Stimulated activated CD8-positive, alpha-beta memory T cell treated with anti-CD3 and anti-CD28 coated beads, Interleukin-2, amount 100 ng/mL, for 48 hours (primary cell): ENCODE measurements at places on chromosomes 7 and 10.

- DNase-seq, result no peak
These were observed 13.3 kb downstream of the SCRN1 start for GRCh38 chr7:29976266-29976665.

GRCh38 chr7:82672078-82672477 lies 228.5 kb upstream of the CACNA2D1 start:
- no peak for DNase-seq

DNA sequence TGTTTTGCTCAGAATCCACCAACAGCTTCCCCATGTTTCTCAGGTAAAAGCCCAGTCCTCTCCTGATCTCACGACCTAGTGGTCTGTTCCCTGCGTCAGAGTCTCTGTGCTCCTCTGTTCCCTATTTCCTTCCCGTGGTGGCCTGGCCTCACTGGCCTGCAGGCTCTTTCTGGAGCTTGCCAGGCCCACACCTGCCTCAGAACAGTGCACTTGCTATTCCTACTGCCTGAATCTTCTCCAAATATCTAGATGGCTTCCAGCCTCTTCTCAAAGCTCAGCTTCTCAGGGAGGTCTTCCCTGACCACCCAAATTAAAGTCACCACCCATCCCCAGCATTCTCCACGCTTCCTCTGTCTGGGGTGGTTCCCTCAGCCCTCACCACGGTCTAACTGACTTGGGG lies 165.3 kb downstream of the USP6NL start:
- no peak for DNase-seq

DNA sequence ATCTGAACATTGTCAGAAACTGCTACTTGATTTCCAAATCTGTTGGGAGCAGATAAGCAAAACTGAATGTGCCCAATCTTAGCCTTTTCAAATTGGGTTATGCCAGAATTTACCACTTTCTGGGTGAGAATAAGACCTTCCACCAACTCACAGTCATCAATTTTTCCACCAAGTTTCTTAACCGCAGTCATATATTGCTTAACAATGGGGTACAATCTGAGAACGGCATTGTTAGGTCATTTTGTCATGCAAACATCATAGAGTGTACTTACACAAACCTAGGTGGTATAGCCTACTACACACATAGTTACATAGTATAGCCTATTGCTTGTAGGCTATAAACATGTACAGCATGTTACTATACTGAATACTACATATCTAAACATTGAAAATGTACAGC lies 16.0 kb downstream of the MRPS33 start:
- DNase-seq, result no peak

GRCh38 chr10:133405844-133406527 lies 12.0 kb downstream of the MTG1 start:
- no peak for DNase-seq

- no peak for DNase-seq
These were observed 43.7 kb downstream of the ELFN1 start for GRCh38 chr7:1713502-1714484.

- DNase-seq, result peak; percentile 25
These were observed at the start of gene ANKRD2 for GRCh38 chr10:97572214-97572989. Gene ANKRD2, plus strand, starts transcription at chr10:97572779. Its CDS starts 10 bp downstream, at chr10:97572789.

GRCh38 chr7:99730238-99730810 lies 4.7 kb downstream of the CYP3A7 start:
- no peak for DNase-seq

GRCh38 chr7:79785556-79785955 lies 332.1 kb upstream of the MAGI2 start:
- no peak for DNase-seq

- no peak for DNase-seq
These were observed 39.3 kb downstream of the UBE3C start for GRCh38 chr7:157177983-157178381.

GRCh38 chr7:40959955-40960354 lies 742.9 kb downstream of the INHBA start:
- DNase-seq, result no peak

DNA sequence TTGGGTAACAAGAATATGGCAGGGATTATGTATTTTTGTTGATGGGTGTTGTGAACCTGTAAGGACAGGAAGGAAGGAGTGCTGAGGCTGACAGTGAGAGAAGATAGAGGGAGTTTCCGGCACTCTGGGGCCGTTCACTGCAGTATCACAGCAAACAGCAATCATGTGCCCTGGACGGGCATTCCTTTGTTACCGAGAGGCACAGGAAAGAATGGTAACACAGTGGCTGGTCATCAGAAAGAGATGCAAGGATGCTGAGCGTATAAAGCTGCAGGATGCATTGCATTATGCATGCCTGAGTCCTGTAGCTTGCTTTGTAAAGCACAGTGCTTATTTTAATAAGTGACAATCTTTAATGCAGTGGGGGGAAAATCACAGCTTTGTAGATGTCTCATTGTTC lies 286.8 kb downstream of the RPS24 start:
- DNase-seq, result no peak

DNA sequence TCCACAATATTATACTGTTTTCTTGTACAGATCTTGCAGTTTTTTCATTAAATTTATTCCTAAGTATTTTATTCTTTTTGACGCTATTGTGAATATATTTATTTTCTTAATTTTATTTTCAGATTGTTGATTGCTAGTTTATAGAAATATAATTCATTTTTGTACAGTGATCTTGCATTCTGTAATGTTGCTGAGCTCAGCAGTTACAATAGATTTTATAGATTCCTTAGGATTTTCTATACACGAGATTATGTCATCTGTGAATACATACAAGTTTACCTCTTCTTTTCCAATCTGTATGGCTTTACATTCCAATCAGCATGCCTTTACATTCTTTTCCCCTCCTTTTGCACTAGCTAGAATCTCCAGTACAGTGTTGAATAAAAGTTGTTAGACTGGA lies 130.0 kb downstream of the C1GALT1 start:
- no peak for DNase-seq

GRCh38 chr10:121596689-121597503 lies 1.3 kb downstream of the FGFR2 start:
- no peak for DNase-seq

DNA sequence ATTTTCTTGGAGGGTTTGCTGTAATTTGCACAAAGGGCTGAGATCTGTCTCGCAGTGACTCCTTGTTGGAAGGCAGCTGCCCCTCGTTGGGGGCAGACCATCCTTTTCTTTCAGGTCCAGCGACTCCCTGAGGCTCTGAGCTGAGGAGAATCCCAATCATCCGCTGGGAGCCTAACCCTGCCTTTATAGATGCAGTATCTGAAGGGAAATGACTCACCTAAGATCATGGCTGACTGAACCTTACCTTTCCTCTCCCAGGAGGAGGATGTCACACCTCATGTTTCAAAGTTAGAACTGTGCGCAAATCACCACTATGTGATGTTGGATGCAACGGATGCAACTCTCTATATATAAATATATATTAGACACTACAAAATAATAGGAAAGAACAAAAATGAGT lies 36.4 kb upstream of the MXI1 start:
- DNase-seq, result no peak

DNA sequence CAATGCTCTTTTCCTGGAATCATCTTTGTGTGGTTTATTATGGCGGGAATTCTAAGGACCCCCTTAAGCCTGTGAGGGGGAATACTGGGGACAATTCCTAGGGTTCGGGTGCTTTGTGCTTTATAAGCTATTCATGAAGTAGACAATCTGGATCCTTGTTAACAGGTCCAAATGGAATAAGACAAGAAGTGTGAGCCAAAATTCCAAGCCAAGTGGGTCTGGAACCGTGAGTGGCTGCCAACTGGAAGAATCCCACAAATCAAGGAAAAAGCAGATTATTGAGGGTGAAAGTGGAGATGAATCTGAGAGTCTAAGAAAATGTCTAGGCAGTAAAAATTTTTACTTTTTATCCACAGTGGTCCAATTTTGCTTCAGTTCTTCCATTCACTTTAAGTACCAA lies 136.8 kb downstream of the MDFIC start:
- no peak for DNase-seq

DNA sequence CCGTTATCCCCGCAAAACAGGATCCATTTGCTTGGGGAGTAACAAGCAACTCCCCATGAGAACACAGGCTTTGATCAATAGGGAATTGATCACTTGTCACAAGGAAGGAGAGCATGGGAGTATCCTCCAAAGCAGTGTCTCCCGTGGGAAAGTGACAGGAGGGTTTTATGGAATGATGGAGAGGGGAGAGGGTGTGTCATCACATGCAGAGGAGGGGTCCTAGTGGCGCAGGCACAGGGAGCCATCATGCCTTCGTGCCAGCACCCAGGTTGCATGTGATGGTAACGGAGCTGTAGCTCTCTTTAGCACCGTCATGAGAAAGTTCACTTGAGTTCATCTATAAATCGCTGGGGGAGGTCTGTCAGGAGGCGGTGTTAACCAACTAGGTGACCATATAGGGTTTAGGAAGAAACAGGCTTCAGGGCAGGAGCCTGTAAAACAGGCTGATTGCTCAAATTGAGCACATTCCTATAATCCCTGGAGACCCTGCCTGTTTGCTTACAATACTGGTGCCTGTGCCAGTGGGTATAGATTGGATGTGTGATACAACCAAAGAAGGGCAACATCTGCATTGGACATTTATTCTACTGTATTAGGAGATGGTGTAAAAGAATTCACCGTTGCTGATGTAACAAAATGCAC lies 428.5 kb downstream of the GALNT17 start:
- no peak for DNase-seq

DNA sequence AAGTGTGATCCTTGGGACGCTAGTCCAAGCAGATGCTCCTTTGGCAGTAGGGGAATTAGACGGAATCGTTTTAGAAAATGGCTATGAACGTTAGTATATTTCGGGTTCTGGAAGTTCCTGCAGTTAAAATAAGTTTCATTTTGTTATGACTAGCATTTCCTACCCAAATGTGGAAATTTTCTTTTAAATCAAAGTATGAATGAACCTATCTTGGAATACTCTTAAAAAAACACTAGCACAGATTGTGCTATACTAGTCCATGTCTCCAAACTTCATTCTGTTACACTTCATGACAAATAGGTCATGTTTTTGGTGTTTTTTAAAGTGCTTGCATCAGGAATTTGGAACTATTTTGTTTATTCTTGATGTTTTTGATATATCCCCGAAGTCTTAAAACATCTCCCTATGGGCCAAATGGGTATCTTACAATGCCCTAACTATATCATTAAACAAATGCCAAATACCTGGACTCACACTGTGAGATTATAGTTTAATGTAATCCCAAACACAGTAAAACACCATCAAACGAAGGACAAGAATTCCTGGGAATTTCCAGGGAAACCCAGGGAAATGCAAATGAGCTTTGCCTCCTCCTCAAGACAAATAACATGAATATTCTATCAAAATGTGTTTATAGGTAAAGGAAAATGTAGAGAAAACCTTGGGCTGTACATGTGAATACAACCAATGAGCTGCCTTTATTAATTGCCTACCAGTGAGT lies 75.9 kb upstream of the PTPRZ1 start:
- DNase-seq, result no peak

GRCh38 chr10:108409306-108409705 lies 1244.8 kb upstream of the SORCS1 start:
- no peak for DNase-seq

GRCh38 chr10:49830016-49830415 lies 67.9 kb upstream of the OGDHL start:
- no peak for DNase-seq

DNA sequence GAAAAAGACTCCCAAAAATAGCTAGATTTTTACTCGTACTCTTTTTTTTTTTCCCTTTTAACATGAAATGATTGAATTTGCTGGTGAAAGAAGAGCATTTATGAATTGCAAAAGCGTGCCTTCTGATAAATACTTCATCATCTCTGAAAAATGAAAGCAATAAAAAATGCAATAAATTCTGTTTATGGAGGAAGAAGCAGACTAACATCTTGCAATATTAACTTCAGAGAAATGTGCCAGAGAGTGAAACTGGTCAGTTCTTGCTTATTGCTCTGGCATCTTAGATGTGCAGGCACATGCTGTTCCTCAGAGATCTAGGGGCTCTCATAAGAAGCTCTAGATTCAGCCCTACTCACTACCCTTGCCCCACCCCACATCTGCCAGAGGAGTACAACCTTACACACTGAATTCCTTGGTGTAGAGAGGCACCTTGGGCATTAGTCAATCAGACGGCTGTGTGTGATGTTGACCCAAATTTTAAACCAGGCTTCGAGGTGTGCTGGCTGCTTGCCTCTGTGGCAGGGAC lies 891.1 kb upstream of the GHITM start:
- no peak for DNase-seq

DNA sequence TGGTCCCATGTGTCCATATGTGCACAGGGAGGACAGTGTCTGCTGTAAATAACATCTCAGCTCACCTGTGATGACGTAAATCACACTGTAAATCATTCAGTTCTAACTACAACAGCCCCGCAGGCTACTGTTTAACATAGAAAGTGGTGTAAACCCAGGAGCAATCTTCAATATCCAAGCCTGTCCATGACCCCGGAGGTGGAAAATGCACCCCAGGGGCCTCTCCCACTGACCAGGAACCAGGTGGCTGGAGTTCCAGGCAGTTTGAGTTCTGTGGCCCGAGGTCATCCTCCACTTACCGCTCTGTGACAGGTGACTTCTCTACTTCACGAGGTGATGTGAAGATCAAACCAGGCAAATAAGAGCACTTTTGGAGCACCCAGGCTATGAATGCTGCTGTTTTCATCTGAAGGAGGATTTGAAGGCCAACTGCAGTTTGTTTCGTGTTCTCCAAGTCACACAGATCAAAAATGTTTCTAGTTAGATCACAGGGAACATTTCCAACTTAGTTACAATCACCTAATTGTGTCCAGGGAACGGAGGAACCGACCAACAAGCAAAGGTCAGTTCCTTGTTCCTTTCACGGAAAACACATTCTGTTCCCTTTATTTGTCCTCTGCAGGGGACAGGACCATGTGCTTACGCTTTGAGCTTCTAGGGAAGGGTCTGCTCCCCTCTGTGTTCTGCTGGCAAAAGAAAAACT lies 131.8 kb downstream of the WDR37 start:
- no peak for DNase-seq
